ENCODE measurements at places on chromosomes 16 and 17.

GRCh38 chr17:29837531-29837930, 92.5 kb downstream of the SSH2 start:
- no peak for DNase-seq

- peak; percentile 66 for DNase-seq
Observed at GRCh38 chr16:35391328-35391727, 1931.9 kb downstream of the TP53TG3F start.

DNA sequence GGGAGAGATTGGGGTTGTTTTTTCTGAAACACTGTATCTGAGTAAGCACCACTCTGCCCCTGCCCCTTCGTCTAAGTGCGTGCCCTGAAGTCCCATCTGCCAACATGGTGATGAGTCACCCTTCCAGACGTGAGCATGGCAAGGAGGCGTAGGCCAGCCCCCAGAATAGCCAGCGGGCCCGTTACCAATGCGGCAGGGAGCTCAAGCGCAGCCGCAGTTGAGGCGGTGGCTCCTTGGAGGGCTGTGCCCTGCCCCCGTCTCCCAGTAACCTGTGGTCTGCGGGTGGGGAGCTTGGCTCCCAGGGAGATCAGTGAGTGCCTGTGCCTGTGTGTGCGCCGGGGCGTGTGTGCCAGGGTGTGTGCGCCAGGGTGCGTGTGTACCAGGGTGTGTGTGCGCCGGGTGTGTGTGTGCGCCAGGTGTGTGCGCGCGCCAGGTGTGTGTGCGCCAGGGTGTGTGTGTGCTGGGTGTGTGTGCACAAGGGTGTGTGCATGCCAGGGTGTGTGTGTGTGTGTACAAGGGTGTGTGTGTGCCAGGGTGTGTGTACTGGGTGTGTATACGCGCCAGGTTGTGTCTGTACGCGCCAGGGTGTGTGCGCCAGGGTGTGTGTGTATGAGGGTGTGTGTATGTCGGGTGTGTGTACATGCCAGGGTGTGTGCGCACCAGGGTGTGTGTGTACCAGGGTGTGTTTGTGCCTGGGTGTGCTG, 98.6 kb upstream of the CHMP6 start:
- DNase-seq, result no peak

GRCh38 chr17:42845556-42845917, 1.2 kb downstream of the AOC2 start:
- no peak for DNase-seq

GRCh38 chr16:72159801-72160200, 12.2 kb downstream of the PMFBP1 start:
- DNase-seq, result no peak

DNA sequence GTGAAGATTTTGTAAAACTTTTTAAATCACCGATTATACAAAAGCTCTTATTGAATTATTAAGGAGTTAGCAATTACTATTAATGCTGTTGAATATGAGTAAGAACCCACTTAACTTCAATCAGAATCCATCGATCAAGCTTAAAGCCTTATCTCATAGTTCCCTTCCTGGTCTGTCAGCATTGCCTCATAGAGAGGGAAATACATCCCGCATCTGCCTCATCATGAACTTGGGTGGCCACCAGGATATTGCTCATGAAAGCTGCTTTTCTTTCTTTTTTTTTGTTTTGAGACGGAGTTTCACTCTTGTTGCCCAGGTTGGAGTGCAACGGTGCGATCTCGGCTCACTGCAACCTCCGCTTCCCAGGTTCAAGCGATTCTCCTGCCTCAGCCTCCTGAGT, 66.7 kb downstream of the PIGL start:
- peak; percentile 24 for DNase-seq

DNA sequence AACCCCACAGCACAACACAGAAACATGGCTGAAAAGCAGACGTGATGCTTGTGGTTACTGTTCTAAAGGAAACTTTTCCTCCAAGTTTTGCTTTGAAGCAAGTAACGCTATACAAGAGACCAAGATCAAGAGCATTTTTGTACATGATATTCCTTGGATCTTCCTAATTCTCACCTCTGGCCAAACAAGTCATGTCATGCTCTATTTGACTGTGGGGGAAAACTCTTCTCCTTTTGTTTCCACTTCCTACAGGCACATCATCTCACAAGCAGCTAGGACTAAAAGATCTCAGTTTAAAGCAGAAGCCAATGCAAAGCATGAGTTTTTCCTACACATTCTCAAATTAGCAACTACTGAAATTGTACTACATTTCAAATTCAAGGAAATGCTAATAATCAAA, 50.7 kb downstream of the CFDP1 start:
- no peak for DNase-seq

DNA sequence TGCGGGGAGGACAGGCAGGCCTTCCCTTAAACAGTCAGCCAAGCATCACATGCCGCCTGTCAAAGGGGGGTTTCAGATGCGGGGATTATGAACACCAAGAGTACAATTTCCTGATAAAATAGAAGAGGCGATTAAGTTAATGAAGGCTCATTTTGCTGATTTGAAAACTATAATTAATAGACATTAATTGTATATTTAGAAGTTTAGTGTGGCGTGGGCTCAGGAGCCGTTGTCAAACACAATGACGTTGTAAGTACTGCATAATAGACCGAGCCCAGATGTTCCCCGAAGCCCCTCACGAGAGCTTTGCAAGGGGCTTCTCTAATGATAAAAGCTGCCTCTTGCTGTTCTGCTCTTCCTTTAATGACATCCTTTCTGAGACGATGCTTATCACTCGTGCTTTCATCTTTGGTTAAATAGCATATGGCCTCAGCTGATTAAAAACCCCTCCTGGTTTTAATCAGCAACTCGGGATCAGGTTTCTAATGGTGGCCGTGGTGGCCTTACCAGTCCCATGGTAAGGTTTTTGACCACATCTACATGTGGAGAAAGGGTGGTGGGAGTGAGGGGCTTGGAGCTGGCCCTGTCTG, 28.2 kb downstream of the SNX20 start:
- no peak for DNase-seq

- DNase-seq, result no peak
Observed at GRCh38 chr16:89999831-90000574, 19.3 kb downstream of the DBNDD1 start.

GRCh38 chr16:21233521-21234150, at the start of gene ANKS4B:
ANKS4B (plus strand) TSS chr16:21233699; CDS start chr16:21233738, 39 bp downstream.
- DNase-seq, result no peak

DNA sequence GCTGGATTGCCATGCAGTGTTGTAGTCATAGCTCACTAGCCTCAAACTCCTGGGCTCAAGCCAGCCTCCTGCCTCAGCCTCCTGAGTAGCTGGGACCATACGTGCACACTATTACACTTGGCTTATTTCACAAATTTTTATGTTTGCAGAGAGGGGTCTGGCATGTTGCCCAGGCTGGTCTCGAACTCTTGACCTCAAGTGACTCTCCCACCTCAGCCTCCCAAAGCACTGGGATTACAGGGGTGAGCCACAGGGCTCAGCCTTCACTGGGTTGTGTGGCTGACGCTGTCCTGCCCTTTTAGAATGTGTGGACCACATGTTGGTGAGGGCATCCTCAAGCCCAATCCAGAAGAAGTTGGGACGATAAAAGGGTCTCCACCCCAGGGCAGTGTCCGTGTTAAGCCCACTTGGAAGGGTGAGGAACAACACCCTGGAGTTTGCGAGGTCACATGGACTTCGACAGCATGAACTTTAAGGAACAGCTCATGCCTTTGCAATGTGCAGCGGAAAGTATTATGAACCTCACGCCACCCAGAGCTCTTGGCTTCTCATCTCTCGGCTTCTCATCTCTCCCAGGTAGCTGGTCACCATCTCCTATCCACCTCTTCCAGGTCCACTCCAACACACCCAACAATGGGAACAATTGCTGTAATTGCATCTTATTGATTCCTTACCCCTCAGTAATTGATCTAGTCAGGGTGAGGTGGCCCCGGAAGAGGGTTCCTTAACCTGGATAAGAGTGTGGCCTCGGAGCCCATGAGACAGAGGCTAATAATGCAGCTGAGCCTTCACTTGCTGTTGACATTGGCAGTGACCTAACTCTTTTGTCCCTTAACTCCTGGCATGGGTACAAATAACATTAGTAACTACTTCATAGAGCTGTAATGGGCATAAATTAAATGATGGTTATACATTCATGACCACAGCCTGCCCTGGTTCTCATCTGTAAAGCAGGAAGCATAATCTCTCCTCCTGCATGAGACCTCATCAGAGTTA, 6.7 kb downstream of the FOXL1 start:
- no peak for DNase-seq

- no peak for DNase-seq
Observed at GRCh38 chr17:22512997-22513538, 820.7 kb downstream of the KCNJ18 start.

DNA sequence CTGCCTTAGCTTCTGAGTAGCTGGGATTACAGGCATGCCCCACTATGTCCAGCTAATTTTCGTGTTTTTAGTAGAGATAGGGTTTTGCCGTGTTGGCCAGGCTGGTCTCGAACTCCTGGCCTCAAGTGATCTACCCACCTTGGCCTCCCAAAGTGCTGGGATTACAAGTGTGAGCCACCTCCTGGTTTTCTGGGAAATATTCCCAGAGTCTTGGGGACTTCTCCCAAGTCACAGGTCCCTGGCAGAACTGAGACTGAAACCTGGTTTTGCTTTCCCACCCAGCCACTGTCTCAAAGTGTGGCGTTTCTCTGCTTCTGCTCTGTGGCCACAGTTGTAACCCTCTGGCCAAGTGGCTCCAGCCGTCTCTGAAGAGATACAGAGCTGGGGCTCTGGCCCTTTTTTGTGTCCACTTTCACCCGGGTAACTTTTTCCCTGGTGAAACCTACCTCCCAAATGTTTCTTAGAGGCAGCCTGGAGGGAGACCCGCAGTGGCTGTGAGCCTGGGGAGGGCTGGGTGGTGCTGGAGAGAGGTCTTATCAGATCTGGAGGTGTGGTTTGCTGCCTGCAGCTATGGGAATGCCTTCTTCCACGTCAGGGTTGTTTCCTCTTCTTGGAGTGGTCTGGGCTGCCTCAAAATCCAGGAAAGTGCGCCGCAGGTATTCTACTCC, 5.1 kb downstream of the KSR1 start:
- no peak for DNase-seq

DNA sequence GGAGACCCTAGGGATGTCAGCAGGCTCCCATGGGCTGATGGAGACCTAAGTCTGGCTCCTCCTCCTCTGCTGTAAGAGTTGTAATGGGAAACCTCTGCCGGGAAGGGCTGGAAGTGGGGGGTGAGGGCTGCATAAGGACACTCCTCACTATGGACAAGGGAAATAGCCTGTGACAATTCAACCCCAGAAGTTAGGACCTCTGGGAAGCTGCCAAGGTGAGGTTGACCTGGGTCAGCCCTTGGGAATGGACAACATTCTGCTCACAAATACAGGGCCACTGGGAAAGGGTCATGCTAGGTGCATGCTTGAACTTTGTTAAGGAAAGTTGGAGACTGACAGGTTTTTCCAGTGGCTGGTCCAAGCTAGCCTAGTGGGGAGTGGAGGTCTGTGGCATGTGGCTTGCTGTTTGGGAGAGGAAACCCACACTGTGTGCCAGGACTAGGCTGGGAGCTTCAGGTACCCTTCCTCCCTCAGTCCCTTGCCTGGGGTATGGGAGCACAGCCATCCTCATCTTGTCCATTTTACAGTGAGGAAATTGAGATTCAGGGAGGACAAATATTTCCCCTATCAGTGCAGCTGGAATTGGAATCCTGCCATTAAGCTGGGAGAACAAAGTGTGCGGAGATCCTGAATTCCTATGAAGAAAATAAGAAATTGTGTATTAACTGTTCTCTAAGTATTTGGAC, 190.4 kb downstream of the SALL1 start:
- no peak for DNase-seq

GRCh38 chr17:73617501-73617900, 26.7 kb downstream of the SDK2 start:
- DNase-seq, result no peak

DNA sequence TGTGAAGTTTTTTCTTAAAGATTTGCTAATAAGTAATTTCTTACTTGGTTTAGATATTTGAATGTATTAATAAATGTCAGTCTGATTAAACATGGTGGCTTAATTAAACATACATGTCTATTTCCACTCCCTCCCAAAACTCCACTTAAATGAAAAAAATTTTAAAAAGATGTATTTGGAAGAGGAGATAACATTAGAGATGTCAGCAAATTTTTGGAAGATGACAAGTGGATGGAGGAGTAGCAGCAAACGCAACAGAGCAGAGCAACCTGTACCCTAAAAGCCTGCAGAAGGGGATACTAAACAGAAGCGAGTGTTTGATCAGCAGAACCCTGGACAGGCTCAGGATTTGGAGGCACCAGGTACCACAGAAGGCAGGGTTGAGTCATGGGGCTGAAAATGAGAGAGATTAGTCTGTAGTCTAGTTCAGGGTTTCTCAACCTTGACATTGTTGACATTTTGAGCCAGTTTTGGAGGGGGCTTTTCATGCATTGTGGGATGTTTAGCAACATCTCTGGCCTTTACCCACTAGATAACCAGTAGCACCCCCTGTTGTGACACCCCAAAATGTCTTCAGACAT, 17.8 kb downstream of the LUC7L3 start:
- no peak for DNase-seq

GRCh38 chr17:17567631-17568030, 23.9 kb downstream of the PEMT start:
- no peak for DNase-seq

DNA sequence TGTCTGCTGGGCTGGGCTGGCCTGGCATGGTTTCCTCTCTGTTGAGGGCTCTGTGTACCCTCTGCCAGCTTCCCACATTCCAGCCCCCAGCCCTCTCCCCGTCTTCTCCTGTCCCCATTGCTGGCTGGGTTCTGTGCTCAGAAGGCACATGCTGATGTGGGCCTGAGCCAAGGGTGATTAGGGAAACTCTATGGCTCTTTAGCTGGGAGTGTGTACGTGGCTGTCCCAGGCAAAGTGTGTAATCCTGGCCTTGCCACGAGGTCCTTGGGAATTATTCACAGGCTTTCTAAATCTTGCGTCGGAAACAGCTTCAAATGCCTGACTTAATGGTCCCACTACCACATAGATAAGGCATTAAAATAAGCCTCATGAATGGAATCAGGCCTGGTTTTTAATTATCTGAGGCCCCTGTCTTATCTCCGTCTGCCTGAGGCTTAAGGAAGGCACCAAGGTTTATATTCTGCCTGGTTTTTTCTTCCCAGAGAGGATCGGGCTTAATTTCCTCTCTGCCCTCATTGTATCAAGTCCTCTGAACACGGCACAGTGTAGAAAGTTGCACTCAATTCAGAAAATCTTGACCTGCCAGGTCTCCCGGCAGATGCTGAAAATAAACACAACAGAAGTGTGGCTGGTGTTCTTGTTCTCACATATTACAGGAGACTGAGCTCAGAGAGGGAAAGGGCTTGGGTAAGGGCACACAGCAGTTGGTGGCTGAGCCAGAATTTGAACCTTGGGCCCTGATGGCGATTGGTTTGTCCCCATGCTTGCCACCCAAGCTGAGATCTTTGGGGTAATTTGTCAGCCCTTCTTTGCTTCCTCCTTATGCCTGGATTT, 52.9 kb upstream of the LGALS9 start:
- DNase-seq, result no peak

DNA sequence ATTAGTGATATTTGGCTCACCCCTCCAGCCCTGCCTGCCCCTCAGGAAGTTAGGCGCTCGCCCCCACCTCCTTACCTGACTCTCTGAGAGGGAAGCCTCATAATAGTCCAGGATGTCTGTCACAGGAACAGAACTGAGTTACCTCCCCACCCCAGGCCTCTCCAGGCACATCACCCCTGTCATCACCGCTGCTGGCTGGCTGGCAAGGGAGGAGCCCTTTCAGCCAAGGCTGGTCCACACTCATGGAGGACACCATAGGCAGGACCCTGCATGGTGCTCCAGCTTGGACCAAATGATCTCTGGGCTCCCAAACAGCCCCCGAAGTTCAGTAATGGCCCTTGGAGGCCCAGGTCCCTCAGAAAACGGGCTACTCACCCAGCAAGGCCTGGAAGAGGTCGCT, 1.5 kb downstream of the DLG4 start:
- no peak for DNase-seq

GRCh38 chr17:30701498-30701989, 122.9 kb downstream of the CRLF3 start:
- no peak for DNase-seq

- DNase-seq, result peak; percentile 48
Observed at GRCh38 chr17:41917192-41917591, 1.6 kb downstream of the ACLY start.

Data from RKO (cell line).